GM13977 (cell line): ENCODE measurements at places on chromosomes 11 and 22.

GRCh38 chr11:77049026-77049425 lies 14.8 kb downstream of the B3GNT6 start:
- no peak for DNase-seq

GRCh38 chr11:70312401-70313357 lies 42.2 kb downstream of the PPFIA1 start:
- DNase-seq = no peak

DNA sequence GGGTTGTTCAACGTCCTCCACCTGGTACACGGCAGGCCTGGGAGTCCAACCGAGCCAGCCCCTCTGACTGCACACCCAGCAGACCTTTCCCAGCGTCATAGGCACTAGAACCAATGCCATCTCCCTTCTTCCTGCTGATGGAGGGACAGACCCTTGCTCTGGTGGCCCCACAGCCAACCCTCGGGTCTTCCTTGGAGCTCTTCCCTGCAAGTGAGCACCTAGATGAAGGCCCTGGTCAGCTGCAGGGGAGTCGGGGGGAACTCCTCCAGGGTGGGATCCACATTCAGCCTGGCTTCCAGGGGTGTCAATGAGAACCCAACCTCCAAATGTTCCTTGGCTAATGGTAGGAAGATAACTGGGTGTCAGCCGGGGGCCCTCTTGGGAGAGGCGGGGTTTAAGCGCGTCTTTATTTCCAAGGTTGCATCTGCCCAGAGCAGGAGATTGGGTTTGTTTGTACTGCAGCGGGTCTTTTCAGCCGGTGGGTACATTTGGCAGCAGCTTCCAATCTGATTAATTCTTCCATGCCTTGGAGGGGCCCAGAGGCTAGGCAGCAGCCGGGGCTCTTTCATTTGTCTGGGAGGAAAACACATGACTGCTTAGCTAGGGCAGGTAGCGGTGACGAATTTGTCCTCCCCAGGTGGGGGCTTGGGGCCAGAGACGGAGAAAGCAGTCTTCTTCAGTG lies 56.0 kb upstream of the SHISAL1 start:
- DNase-seq = no peak

GRCh38 chr11:111082664-111083063 lies 162.9 kb upstream of the POU2AF2 start:
- no peak for DNase-seq

GRCh38 chr11:41449483-41450050 lies 9.9 kb downstream of the LRRC4C start:
- DNase-seq = no peak
